ENCODE measurements at places on chromosomes 3 and 15. TPM values are rescaled to one million over a fixed set of nuclear protein-coding genes. Genes with fewer than 3 reads are reported as not detected.

The TP63 gene
- not detected for total RNA-seq

The TNFAIP8L3 gene
- total RNA-seq, result 60.8 TPM

The CCR9 gene
- not detected for total RNA-seq

The SCAANT1 gene
- total RNA-seq, result not detected

The TUSC7 gene
- total RNA-seq, result not detected

The GREM1 gene
- 0.07 TPM for total RNA-seq

The SEMA3G gene
- 9.8 TPM for total RNA-seq

Data from thoracic aorta endothelial cell (primary cell).